ENCODE measurements at places on chromosomes 1 and 21.

- DNase-seq, result no peak
Observed at GRCh38 chr1:206766251-206766856, 4.2 kb upstream of the IL19 start.

DNA sequence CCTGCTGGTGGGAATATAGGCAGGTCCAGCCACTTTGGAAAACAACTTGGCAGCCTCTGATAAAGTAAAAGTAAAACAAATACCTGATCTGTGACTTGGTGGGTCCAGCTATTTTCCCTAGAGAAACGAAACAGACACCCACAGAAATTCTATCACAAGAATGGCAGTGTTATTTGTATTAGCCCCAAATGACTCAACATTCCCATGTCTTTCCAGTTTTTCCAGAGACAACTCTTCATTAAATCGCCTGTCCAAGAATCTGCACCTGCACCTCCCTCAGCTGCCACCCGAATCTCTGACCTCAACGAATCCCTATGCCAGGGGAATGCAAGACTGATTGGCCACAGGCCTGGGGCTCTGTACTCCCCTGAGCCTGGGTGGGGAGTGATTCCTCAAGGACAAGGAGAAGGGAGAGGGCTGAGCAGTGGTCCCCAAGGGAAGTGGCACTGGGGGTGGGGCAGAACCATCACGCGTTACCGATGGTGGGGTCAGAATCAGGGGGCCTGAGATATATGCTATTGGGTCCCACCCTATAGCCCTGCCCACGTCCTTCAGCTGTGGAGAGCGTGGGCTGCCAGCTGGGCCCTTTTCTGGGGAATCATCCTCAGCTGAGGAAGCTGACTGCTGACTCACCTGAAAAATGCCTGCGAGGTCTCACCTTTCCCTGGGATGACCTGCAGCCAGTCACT, 553.0 kb downstream of the PTPRU start:
- DNase-seq, result no peak

GRCh38 chr1:85581802-85582686, 1.5 kb downstream of the CCN1 start:
- DNase-seq, result no peak

DNA sequence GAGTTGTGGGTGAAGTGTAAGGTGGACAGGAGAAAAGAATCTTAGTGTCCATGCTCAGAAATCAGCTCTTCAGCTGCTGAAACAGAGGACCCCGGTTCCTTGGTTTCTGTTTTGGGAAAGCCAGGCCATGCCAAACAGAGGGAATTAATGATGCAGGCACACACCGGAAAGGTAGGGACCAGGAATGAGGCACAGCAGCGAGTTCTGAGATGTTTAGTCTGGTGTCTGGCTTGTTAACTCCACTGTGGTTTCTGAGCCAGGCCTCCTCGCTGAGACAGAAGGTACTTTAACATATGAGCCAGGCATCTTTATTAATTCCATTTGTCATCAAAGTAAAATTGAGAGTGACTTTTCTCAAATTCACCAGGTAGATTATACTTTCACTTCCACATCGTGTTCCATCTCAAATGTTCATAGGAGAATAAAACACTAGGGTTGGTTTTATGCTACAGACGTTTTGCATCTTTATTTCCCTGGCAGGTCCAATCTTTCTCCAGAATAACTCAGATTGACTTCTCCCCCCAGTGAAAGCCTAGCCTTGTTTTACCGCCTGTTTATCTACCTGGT, 23.5 kb downstream of the LRRC8D start:
- no peak for DNase-seq

GRCh38 chr1:38153778-38154470, 107.3 kb upstream of the POU3F1 start:
- DNase-seq, result no peak

DNA sequence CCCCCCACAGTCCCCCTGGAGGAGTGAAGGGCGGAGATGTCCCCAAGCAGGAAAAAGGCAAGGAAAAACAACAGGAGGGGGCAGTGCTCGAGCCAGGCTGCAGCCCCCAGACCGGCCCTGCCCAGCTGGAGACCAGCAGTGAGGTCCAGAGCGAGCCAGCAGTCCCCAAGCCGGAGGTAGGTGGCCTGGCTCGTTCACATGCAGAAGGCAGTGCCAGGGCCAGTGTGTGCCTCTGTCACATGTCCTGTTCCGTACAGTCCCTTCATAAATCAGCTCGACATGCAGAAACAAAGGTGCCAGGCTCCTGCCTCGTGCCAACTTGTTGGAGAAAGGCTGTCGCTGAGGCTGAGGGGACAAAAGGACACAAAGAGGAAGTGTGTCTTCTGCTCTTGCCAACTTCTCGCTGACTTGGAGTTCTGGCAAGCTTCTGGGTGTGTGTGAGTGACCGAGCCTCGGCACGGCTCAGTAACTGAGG, 24.1 kb upstream of the MPZL1 start:
- DNase-seq, result no peak

DNA sequence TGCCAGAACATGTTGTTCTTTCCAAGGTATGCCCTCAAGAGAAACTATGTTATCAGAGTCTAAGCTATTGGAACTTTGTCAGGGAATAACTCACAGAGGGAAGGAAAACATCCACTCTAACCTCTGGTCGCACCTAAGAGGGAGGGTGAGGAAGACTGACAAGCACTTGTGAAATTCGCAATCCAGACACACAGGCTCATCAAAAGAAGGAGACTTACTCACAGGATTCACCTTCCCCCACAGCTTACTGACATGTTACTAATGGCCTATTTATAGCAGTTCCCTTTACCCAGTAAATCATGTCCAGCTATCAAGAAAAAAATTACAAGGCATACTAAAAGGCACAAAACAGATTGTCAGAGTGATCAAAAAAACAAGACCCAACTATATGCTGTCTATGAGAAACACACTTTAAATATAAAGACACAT, 36.9 kb downstream of the WDR64 start:
- DNase-seq, result no peak

- DNase-seq, result no peak
Observed at GRCh38 chr1:30895944-30896660, 12.5 kb downstream of the SDC3 start.

GRCh38 chr1:64469977-64470664, at the start of gene CACHD1:
Gene CACHD1 (plus strand): TSS chr1:64470129. CDS start chr1:64470745, 616 bp downstream.
- DNase-seq, result no peak

DNA sequence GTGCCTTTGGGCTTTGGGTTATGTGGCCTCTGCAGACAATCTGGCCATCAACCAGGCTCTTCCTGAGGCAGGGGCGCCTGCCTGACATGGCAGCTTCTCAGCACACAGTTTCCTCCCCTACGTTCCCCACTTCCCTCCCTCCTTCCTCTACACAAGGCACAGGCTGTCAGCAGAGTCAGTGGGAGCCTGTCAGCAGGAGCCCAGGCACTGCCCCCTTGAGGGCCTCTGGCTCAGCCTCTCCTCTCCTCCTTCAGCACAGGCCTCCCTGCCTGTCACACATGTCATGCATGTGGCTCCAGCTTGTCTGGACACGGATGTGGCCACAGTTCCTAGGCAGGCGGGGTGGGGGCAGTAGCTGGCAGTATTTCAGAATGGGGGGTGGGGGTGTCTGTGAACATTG, 52.2 kb upstream of the ARTN start:
- no peak for DNase-seq

DNA sequence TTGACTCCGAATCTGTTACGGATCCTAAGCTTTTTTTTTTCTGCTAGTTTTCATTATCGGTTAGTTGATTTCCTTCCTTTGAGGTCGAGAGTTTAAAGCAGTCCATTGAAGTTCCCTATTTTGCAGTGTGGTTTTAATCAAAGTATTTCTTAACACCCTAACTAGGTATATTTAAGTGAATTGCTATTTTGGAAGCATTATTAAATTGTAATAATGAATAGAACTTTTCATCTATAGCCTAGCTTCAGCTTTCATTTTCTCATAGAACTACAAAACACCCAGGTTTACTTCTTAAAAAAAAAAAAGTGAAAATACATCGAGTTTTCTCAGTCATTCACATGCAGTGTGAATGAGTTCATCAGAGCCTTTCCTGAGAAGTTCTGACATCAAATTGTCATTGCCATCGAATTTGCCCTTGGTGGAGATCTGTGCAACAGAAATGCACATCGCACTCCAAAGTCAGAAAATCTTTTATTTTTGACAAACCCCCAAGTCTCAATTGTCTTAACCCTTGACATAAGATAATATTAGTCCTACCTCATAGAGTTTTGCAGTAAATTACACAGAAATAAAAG, 1.1 kb upstream of the LBR start:
- DNase-seq, result no peak

- no peak for DNase-seq
Observed at GRCh38 chr1:101128846-101129245, 103.3 kb upstream of the DPH5 start.

- no peak for DNase-seq
Observed at GRCh38 chr1:19054216-19054615, 97.7 kb upstream of the IFFO2 start.

GRCh38 chr21:42857216-42857615, 22.1 kb downstream of the WDR4 start:
- no peak for DNase-seq

Measured in NCI-H1417 treated with DMSO at 0.1 percent for 48 hours (cell line).